Upper lobe of left lung (tissue), 6 donors: ENCODE measurements at places on chromosomes 2 and 18. TPM values are rescaled to one million over a fixed set of nuclear protein-coding genes. Genes with fewer than 3 reads are reported as not detected.

TPO gene
- total RNA-seq, result not detected

SCYGR4 gene
- total RNA-seq, result not detected

MYO3B gene
- total RNA-seq, result not detected

CWC22 gene
- 9.5 TPM for total RNA-seq
